ENCODE measurements at places on chromosomes 6 and 20.

GRCh38 chr20:48766961-48767960, 60.5 kb downstream of the PREX1 start:
- DNase-seq = no peak

GRCh38 chr6:152669895-152670294, 27.8 kb upstream of the MYCT1 start:
- DNase-seq = no peak

GRCh38 chr6:19802656-19803055, 34.5 kb upstream of the ID4 start:
- DNase-seq = no peak

DNA sequence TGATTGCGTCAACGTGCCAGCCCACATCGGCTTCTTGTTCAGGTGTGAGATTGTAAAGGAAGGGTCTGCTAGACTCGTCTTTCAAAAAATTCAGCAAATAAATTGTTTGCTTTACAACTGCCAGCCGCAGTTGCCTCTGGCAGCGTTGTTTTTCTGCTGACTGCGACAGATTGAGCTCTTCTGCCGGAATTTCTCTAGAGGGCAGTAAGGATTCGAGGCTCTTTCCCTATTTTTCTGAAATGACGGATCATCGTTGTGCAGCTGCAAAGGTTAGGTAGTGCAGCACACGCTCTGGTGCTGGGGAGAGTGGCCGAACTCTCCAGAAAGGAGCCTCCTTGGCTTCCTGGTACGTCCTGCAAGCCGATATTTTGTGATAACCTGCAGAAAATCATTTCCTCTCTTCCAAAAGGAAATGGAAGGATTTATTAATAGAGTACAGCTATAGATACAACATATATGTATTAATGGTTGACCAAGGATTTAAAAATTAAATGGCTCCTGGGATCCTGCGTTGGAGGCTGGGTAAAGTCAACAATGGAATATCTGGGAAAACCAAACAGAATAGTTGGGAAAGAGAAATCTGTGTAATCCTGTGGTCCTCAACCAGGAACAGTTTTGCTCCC, 121.9 kb upstream of the ZFP64 start:
- DNase-seq = no peak

- no peak for DNase-seq
Observed at GRCh38 chr6:5645328-5646290, 361.1 kb downstream of the NRN1 start.

DNA sequence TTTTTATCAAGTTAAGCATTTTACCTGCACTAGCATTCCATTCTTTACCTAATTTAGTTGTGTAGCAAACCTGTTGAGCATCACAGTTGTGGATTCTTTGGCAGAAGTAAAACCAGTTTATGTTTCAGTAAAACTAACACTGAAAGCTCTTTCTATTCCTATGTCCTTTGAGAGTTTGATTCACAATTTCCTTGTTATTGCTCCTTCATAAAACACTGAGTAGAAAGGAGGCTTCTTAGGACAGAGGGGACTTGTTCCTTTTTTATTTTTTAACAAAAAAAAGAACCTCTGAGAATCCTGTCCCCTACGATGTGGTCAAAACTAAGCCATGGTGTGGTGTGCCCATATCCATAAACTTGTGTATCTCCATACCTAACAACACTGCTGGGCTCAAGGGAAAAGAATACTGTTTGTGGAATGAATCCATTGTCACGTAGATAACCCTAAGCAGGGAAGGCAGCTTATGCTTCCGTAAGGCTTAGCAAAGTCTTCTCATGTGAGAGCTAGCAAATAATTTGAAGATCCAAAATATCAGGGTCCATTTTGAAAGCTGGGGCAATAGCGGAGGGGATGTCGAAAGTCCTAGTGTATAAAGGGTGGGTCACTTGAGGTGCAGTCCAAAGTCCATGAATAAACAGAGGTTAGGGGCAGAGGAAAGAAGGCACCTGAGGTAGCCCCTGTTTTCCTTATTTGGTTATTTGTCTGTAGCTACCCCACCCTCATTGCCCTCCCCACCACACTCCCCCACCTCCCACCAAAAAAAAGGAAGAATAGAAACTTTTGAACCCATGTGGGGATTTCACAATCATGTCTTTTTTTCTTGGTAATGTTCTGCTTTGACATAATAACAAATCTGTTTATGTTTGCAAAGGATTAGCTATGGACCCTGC, 71.0 kb downstream of the PLAGL1 start:
- DNase-seq = no peak

GRCh38 chr20:50027611-50028105, 44.9 kb downstream of the SNAI1 start:
- no peak for DNase-seq

DNA sequence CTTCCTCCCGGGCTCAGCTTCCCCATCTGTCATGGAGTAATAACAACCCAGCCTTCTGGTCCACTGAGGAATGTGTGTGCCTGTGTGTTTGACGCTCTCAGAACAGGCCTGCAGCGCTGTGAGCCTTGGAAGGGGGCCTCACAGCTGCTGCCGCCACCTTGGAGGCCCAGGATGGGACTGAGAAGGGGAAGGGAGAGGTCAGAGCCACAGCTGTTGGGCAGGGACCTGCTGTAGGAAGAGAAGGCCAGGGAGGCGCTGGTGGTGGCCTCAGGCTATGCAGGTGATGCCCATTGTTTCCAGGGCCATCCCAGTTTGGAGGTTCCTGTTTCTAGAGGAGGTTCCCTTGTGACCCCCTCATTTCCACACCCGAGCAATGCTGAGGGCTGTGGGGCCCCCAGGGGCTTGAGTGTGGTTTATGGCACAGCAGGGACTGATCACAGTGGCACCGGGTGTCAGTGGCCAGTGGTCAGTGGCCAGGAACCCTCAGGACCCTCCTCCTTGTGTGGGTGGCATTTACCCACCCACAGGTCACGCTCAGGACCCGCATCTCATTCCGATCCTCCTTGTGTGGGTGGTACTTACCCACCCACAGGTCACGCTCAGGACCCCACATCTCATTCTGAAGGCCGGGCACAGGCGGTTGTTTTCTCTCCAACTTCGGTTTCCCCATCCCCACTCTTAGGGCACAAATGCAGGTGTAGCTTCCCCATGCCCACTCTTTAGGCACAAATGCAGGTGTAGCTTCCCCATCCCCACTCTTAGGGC, 14.0 kb downstream of the TPD52L2 start:
- no peak for DNase-seq

DNA sequence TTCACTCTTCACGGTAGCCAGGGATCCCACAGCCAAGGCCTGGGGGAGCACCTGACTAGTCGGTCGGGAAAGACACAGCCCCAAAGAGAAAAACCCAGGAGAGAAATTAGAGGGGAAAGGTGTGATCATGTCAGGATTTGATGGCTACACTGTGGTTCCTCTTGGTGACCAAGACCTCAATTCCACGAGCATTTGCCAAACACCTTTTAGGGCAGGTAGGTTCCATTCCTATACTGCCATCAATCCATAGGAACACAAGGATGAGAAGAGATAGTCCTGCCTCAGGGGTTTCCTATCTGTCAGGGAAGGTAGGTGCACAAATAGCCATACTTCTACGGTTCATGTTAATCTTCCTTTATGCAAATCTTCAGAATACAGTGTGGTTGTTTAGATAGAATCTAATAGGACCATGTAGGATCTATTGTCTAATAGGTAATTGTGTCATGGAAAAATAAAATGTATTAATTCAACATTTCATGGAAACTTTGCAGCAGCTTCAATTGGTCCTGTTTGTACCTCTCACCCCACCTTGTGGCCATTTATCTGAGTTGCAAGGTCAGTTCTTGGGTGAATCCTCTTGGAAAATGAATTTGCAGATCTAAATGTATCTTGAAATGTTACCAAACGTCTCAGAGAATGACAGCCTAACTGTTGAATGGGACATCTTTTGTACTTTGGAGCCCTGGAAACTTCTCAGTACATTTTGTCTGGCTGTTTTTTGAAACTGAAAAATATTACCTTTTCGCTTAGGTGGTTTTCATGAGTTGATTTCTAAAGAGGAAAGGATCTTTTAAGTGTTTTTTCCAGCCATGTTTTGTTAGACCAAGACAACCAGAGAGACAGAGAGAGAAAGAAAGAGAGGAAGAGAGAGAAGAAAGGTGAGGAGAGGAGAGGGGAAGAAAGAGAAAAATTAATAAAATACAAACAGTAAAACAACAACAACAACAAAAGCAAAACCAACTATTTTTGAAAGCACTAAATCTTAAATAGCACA, 33.7 kb upstream of the IYD start:
- DNase-seq = no peak

GRCh38 chr6:91310178-91310577, 723.3 kb upstream of the MAP3K7 start:
- no peak for DNase-seq

DNA sequence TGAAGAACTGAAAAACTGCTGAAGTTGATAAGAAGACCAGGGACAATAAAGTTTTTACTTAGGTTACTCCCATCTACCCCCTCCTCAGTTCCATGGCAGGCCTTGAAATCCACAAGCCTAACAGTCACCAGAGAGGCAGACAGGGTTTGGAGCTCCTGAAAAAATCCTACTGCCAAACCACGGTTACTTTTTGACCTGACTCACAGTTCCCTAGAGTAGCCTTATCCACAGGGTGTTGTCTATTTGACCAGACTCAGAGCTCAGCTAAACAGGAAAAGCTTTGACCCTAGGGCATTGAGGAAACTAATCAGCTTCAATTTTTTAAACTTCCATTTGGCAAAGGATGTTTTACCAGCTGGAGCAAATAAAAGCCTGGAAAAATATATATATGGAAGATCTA, 257.7 kb upstream of the NT5E start:
- no peak for DNase-seq

GRCh38 chr6:150157081-150157480, 14.2 kb downstream of the PPP1R14C start:
- no peak for DNase-seq

DNA sequence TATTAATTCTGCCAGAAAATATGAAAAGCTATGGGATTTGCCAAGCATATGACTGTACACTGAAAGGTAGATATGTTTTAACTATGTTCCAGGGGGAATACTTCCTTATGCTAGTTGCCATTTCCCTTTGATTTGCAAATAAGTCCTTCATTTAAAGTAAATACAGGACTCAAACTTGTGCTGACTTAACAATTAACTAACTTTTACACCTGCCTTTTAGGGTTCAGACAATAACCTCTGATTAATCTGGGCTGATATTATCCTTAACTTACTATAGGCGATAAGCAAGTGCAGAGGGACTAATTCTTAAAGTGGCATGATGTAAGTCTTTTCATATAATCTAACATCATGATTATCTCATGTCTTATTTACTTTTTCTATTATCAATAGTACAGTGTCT, 143.1 kb downstream of the AHI1 start:
- no peak for DNase-seq

DNA sequence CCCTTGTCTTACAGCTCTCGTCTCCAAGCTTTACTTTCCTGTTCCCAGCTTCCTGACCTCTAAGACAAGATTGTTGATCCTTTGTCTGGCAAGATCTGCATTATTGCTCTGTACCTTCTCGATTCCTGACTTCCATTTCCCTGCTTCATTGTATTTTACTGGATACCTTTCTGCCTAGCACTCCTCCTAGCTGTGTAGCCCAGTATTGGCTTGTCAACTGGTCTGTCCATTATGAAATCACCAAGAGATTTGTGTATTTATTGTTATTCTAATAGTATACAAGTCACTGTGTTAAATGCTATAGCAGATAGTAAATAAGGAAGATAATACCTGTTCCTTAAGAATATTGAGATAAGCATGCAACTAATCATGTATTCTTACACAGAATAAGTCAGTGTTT, 305.4 kb downstream of the CDKAL1 start:
- no peak for DNase-seq

DNA sequence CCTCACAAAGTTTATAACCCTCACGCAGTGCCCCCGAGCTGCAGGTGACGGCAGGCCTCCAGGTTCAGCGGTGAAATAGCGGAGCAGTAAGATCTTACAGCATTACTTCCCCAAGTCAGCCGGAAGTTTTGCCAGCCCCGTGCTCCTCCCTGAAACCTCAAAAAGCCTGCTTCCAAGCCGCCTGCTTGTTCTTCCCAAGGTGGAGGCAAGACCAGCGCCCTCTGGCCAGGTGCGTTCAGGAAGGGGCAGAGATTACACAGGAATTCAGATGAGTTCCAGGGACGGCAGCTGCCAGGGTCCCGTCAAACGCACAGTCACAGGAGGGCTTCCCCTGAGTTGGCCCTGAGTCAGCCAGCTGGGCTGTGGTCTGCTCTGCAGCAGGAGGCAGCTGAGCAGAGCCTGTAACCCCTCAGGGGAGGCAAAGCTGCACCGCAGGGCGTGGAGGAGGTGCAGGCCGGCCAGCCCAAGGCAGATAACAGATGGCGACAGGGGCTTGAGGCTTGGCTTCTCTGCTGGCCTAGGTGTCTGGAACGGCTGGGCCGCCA, 124.1 kb upstream of the RPS6KA2 start:
- DNase-seq = no peak

DNA sequence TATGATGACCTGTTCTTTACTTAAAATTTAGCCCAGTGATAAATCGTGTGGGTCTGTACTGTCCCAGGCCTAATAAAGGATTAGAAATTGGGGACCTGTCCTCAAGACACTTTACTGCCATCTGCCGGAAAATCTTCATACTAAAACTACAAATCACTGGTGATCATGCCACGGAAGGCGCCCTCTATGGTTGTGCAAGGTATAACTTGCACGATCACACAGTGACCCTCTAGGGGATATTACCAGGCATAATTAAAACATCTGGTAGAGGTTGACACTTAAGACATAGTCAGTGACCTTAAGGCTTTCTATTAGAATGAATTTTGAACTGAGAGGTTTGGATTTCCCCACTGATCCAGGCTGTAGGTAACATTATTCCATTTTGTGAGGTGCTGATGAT, 172.6 kb downstream of the BMP2 start:
- no peak for DNase-seq

GRCh38 chr6:96965492-96965891, 41.0 kb downstream of the KLHL32 start:
- no peak for DNase-seq

- DNase-seq = no peak
Observed at GRCh38 chr20:44851545-44851944, 34.0 kb upstream of the YWHAB start.

DNA sequence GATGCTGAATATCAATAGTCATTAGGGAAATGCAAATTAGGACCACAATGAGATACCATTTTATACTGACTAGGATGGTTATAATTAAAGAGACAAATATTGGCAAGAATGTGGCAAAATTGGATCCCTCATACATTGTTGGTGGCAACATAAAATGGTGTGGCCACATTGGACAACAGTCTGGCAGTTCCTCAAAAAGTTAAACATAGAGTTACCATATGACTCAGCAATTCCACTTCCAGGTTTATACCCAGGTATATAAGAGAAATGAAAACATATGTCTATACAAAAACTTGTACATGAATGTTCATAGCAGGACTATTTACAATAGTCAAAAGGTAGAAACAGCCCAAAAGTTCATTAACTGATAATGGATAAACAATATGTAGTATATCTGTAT, 2.0 kb upstream of the CRIP3 start:
- no peak for DNase-seq

- no peak for DNase-seq
Observed at GRCh38 chr6:100202417-100203194, 208.6 kb upstream of the MCHR2 start.

GRCh38 chr6:25369036-25369432, 89.9 kb downstream of the CARMIL1 start:
- no peak for DNase-seq

Data from stimulated activated CD8-positive, alpha-beta memory T cell treated with anti-CD3 and anti-CD28 coated beads, Interleukin-7, amount 100 ng/mL, for 4 hours (primary cell).